ENCODE measurements at places on chromosomes 1 and 21.
A peak's percentile ranks its signal among the peaks of the same experiment; 100 is the strongest.

DNA sequence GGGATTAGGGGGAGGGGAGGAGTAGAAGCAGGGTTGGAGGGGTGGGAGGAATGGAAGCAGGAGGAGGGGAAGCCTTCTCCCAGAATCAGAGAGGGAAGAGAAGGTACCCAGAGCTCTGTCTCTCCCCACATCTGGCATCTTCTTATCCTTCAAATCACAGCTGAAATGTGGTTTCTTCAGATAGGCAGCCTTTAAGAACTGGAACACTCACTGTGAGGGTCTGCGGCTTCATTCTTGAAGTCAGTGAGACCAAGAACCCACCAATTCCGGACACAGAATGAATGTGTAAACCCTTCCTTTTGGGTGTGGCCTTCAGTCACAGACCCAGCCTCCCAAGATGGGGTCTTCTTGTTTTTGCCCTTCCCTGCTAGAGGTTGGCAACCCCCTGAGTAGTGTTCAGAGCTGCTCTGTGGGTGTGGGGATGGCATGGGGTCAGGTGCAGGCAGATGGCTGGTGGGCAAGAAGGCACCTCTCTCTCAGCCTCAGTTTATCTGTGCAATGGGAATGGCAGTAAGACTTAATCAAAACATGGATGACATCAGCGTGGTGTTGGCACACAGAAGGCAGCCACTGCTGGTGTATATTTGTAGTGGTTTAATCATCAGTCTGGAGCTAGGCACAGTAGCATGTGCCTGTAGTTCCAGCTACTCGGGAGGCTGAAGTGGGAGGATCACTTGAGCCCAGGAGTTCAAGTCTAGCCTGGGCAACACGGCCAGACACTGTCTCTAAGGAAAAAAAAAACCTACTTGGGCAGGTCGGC is 7.2 kb downstream of the FAAH start:
- DNase-seq = no peak

DNA sequence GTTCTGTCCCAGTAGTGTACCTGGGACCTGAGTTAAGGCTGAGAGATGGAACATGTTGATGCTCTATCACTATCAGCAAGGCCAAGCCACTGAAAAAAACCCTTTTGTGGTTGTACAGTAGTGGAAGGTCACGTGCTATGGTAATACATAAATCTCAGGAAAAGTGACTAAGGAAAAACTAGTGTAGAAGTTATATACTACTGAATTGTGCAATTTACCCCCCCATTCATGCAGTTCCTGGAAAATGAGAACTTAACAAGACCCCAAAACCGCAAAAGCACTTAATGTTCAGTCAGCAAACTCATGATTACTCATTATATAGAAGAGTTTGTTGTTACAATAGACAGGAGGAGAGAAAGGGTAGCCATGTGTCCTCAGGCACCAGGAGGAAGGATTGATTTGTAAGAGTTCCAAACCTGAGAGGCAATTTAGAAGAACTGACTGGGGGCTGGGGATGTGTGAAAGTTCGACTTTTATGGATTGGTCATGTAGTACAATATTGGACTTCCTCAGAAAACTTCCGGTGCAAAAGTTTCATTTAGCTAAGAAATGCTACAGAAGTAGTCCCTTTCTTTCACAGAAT is 91.6 kb downstream of the RGL1 start:
- no peak for DNase-seq

DNA sequence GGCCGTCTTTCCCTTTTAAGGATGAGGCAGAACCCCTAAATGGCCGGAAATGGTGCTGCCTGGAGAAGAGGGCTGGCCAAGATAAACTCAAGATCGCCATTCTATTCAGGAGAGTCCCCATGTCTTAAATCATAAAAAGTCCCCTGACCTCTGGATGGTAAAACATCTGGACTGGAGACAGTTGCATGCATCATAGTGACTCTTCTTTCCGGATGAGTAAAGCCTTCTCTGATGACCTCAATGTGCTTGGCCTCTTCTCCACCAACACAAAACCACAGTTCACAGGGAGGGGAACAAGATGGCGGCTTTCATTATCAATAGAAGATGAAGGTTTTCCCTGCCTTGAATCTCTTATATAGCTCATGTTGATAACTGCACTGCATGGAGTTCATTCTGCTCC is 27.5 kb upstream of the H6PD start:
- no peak for DNase-seq

GRCh38 chr1:30110846-30111245 is 612.5 kb downstream of the MATN1 start:
- DNase-seq = no peak

DNA sequence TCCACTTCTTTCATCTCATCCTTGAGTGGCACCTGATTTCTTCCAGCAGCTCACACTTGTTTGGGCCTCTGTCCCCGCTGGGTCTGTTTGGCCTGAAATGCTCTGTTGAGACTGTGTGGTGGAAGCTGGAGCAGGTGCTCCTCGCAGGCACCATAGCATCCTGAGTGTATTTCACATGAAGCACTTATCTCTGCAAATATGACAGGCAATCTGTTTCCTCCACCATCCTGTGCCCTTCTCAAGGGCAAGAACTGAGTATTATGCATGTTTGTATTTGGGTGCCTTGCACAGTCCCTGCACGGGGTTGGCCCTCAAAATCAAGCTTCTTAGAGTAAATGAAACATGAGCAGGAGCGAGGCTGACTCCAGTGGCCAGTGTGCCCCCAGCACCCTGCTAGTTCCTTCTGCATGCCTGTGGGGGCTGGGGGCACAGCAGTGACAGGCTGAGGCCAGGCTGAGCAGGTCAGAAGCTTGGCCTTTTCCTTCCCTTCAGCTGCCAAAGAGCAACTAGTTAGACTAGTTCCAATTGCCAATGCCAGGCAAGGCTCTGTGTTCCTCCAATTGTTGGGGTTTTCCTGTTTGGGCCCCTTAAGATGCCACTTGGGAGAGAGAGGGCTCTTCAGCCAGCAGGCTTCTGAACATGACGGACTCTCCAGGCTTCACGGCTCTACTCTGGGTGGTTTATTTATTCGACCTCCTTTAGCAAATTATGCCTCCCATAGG is 129.6 kb upstream of the ATP1A1 start:
- DNase-seq = no peak

- DNase-seq = no peak
Measured at GRCh38 chr1:64936956-64937355, 29.4 kb downstream of the JAK1 start.

- DNase-seq = peak; percentile 10
Measured at GRCh38 chr1:73839922-73840321, 358.1 kb downstream of the LRRIQ3 start.

- no peak for DNase-seq
Measured at GRCh38 chr1:208450958-208451357, 206.8 kb upstream of the PLXNA2 start.

GRCh38 chr1:161787355-161787754 is 21.2 kb downstream of the ATF6 start:
- DNase-seq = no peak

DNA sequence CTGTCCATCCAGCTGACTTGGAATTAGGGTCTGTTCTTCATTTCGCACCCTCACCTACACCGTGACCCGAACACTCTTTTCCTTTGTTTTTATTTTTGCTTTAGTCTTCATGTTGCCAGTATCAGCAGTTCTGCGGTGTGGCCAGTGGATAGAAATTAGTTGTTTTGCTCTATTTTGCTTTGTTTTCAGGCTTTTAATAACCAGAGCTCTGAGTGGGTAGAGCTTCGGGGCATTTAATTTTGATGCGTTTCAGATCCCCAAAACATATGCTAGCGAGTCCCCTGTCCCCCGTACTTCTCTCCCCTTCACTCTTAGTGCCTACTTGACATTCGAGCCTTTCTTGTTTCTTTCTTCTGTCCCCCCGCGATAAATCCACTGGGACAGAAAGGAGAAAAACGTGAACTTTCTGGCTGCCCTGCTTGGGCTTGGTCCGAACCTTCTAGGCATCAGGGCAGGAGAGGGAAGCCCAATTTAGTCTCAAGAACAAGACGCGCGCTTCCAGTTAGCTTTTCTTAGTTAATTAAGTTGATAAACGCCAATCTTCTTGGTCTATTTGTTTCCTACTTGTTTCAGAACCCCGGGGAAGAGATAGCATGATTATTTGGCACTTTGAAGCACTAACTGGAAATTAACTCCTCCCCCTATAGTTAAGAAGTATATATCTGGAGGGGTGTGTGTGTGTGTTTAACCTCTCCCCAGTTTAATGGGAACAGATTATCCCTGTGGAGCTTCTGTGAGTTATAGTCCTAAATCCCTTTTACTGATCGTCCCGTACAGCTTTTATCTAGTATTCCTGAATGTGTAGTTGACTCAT is 839 bp downstream of the SWT1 start:
- DNase-seq = no peak

DNA sequence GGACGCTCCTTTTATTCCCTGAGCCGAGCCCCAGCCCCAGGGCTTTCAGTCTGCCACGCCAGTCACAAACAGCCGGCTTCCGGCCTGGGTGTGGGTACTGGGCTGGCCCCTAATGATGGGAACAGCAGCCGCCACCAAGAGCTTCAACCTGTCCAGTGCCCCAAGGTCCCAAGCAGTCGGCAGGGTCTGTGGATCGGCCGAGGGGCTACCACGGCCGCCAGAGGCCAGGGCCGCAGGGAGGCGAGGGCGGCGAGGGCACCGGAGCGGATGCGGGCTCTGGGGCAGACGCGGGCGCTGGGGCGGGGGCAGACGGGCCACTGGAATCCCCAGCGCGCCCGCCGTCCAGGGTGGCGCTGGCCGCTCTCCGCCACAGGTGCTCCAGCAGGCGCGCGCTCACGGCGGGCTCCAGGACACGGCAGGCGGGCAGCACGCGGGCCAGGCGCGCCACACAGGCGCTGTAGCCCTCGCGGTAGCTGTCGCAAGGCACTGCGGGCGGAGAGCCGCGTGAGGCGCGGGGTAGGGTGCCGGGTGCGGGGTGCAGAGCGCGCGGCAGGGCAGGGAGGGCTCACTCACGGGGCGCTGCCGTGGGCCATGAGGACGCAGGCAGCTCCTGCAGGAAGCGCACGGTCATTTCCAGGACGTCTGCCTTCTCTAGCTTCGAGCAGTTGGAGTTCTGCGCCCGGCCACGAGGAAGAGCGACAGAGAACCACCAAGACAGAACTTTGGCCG is 887 bp downstream of the HES2 start:
- DNase-seq = no peak

- no peak for DNase-seq
Measured at GRCh38 chr1:111236379-111236778, 8.9 kb downstream of the CHI3L2 start.

GRCh38 chr1:8419861-8420260 is 101.9 kb downstream of the SLC45A1 start:
- peak; percentile 84 for DNase-seq

GRCh38 chr1:154714638-154715037 is 106.7 kb upstream of the ADAR start:
- DNase-seq = peak; percentile 56

DNA sequence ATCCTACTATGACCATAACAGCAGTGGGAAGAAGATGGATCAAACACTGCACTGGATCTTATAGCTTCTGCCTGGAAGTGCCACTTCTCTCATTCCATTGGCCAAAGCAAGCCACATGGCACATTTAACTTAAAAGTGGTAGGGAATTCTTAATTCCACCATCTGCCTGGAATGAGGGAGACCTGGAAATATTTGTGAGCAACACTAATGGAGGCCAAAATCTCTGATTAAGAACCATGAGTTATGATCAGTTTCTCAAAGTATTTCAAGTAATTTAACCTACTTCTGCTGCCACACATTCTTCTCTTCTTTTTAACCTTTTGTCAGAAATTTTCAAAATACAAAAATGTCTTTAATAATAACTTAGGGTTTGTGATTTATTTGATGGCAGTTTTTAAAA is 154.0 kb upstream of the C1orf87 start:
- no peak for DNase-seq

- DNase-seq = no peak
Measured at GRCh38 chr1:23561076-23561812, 1.9 kb upstream of the ID3 start.

- DNase-seq = peak; percentile 85
Measured at GRCh38 chr1:231828182-231828920, 201.8 kb downstream of the DISC1 start.

DNA sequence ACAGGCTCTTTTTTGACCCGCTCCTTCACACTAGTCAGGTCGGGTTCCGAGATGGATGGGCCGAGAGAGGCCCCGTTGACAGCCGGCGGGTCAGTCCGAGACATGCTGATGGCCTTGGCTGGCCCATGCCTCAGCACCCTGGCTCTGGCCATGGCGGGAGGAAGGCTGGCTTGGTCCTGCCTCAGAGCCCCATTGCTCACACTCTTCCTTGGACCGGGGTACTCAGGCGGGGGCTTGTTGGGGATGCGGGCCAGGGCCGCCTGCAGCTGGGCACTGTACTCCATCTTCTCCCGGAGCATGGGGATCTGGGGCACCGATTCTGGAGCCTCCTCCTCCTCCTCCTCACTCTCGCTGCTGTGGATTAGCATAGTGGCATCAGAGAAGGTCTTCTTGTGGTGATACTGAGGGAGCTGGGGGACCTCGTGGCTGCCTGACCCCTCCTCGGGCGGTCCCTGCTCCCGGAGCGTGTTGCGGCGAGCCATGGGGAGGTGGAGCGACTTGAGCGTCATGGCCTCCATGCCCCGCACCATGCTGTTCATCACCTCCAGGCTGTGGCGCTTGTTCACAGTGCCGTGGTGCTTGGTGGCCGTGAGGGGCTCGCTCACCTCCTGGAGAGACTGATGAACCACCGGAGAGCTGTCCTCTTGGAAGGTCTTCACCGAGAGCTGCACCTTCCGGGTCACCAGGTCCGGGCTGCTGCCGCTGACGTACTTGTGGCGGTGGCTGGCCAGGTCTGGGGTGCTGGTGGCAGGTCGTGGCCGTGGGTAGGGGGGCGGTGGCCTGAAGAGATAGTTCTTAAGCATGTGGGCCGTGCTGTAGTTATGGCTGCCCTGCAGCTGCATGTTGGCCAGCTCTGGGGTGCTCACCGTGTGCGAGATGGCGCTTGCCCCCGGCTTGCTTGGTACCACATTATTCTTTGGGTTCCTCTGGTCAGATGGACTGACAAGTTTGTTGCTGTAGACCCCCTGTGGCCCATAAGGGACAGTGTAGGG is 102.7 kb downstream of the SMYD2 start:
- DNase-seq = no peak

DNA sequence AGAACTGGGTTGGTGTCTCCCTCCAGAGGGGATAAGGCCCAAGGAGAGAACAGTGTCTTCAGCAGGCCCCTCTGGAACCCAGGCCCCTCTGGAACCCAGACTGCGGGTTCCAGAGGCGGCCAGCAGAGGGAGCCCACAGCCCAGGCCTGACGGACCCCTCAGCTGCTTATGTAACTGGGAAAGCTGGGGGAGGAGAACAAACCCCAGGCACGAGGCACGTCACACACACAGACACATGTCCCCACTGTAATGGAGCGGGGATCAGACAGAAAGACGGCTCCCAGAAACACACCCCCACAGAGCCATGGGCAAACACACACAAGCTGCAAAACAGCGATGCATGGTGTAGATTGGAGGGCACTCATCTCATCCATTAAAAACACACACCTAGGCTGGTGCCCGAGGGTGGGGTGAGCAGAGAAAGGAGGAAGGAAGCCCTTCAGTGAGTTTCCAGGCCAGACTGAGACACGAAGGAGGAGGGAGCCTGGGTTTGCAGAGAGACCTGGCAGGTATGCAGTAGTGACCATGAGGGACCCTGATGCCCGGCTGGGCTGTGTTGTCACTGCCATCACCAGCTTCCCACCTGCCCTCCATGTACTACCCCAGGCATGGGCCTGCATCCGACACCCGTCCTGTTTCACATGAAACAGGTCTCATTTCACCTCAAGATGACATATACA is 2.8 kb upstream of the IGSF8 start:
- peak; percentile 77 for DNase-seq
